ENCODE measurements at places on chromosomes 11 and 22. TPM values are rescaled to one million over a fixed set of nuclear protein-coding genes. Genes with fewer than 3 reads are reported as not detected.

GRCh38 chr11:8527939-8528338 lies 66.1 kb downstream of the STK33 start:
- no peak for DNase-seq

PEX16 gene
- total RNA-seq = 25.9 TPM

GRCh38 chr22:36904260-36904880 lies 9.1 kb upstream of the CSF2RB start:
- no peak for DNase-seq

DNA sequence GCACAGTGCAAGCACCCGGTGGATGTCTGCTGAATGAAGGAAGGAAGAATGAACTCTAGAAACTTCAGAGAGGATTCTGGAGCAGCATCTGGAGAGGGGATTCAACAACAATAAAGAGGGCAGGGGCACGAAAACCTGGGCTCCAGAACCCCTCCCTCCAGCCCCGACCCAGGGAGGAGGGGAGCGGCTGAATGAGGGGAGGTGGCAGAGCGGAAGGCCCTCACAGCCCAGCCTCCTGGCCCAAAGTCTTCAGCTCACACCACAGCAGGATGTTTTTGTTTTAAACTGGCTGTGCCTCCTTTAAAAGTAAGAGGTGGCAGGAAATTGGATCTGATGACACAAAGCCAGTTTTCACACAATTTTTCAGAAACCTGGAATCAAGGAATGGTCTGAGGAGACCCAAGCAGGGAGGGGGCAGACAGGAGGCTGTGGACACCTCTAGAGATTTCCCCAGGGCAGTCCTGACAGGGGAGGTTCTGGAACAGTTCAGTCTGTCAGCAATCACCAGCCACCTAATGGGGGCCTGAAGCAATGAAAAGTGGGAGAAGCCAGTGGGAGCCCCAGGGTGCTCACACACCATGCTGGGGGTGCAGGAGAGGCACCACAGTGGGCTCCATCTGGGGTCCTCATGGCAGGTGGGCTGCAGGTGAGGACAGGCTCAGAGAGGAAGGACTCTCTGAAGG lies 44.4 kb upstream of the TCF20 start:
- DNase-seq = no peak

DNA sequence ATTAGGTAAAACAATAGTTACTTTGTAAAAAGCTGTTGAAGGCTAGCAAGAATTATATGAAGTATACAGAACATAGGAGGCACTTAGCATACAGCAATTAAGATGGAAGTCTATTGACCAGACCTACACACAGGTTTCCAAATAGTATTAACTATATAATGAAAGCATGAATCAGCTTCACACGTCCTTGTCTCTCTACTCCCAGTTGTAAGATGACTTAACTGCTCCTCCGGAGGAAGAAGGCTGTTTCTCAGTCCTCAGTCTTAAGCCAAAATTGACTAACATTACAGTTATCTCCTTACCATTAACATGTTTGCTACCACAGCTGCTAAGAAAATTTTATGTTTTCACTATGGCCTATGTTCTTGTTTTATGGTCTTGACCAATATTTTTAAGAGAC lies 24.7 kb downstream of the SIK3 start:
- no peak for DNase-seq

DNA sequence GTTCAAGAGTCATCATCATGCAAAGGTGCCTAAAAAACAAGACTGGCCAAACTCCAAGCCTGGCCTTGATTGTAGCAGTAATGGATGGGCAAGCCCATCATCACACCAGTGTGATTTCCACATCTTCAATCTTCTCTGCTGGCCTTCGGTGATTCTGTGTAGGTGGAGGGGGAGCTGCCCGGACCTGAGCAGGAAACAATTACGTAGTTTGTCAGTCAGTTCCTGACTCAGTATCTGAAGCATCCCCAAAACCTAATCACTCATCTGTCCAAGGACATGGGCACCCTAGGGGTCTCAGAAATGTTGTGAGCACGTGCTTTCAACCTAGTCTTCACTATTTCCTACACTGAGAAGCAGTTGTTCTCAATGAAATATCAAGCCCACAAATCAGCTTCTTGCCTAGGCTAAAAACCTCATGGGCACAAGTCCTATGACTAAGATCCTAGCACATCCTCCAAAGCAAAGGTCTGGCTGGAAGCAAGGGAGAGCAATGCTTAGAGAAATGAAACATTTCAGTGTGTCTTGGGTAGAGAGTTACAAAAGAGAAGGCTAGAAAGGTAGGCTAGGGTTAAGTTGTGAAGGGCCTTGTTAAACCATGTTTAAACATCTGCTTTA lies 24.6 kb downstream of the ATG16L2 start:
- peak; percentile 57 for DNase-seq

- DNase-seq = peak; percentile 73
These were observed 11.4 kb downstream of the PRSS23 start for GRCh38 chr11:86811637-86812321.

OR51B2 gene
- total RNA-seq = not detected

DNA sequence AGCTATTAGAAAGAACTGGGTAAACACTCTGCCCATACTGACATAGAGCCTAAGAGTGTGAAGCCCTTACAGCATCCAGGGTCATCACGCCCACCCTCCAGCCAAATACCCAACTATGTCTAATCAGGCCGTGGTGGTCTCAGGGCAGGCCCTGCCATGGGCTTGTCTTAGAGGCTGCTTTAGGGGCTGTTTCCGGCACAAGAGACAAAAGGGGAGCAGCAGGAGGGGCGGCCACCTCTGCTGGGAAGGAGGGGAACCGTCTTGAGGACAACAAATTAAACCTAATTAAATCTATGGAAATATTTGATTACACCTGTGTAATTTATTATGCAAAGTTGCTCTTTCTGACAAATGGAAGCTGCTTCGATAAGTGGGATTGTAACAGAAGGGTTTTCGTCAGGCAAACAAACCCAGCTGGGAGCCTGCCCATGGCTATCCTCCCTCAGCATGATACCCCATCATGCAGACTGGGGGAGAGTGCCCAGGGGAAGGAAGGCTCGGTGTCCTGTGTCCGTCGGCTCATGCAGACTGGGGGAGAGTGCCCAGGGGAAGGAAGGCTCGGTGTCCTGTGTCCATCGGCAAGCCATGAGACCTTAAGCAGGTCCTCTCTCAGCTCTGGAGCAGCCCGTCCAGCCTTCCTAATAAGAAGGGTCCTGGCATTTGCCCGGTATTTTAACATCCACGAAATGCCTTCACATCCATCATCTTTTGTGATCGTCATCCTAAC lies 163.6 kb upstream of the B3GAT1 start:
- no peak for DNase-seq

KREMEN1 gene
- 5.9 TPM for total RNA-seq

FADS2 gene
- 180 TPM for total RNA-seq

SYT13 gene
- 0.50 TPM for total RNA-seq

- no peak for DNase-seq
These were observed 387.9 kb upstream of the ANO3 start for GRCh38 chr11:25943777-25944661.

OR51B5 gene
- not detected for total RNA-seq

EFCAB6 gene
- 1.6 TPM for total RNA-seq

CPT1A gene
- 2.3 TPM for total RNA-seq

ACP2 gene
- total RNA-seq = 42.2 TPM

DBX1 gene
- not detected for total RNA-seq

DNA sequence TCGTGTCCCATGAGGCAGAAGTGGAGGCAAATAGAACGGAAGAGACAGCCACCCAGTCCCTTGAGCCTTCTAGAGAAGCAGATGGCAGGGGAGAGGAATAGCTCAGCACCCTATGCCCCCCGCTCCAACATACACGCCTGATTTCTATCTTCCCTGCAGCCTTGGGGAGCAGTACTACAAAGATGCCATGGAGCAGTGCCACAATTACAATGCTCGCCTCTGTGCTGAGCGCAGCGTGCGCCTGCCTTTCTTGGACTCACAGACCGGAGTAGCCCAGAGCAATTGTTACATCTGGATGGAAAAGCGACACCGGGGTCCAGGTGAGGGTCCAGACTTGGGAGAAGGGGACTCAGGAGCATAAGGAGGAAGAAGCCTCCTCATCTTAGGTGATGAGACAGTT lies 6.6 kb downstream of the DPF2 start:
- DNase-seq = no peak
